ENCODE measurements at places on chromosomes 5 and 9.

DNA sequence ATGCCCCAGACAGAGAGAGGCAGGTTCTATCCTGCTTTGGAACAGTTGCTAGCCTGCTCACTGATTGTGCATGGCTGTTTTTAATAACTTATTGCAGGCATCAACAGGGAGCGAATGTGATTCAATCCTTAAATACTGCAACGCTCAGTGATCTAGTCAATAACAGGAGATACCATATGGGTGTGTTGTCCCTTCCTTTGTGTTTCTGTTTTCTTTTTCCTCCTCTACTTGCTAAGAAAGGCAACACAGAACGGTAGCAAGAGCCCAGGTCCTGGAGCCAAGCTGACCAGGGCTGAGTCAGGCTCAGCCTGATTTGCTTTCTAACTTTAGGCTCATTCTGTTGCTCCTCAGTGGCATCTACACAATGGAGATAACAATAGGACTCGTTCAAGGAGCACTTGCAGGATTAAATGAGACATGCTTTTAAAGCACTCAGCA is 98.6 kb upstream of the EQTN start:
- DNase-seq: no peak

GRCh38 chr5:178547753-178548415 is 42.3 kb downstream of the COL23A1 start:
- DNase-seq: no peak

DNA sequence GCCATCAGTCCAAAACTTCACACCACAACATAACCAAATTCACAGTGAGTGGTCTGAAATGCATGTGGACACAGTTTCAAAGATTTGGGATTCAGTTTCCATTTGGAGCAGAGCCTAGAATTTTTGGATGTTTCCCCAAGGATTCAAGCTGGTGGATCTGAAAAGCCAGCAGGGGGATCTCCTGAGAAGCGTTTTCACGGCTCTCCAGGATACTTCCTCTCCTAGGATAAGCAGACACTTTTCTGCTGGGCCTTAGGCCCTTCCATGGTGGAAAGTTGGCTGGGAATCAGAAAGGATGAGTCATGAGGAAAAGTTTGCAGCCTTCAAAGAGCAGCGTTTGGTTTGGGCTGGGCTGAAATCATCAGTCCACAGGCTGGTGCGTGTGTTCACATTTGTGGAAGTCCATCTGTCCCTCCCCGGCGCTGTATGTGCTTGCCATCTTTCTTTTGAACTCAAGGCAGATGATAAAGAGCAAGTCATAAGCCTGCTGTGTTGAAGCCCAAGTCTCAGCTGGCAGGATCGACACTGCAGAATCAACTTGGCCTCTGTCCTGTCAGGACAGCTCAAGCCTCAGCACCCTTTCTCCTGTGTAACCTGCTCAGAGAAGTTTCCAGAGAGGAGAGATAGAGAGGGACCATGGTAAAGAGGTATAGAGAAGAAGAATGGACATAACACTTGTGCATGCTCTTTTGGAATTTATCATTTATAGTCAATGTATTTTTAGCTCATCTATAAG is 152.6 kb upstream of the MSX2 start:
- DNase-seq: no peak

DNA sequence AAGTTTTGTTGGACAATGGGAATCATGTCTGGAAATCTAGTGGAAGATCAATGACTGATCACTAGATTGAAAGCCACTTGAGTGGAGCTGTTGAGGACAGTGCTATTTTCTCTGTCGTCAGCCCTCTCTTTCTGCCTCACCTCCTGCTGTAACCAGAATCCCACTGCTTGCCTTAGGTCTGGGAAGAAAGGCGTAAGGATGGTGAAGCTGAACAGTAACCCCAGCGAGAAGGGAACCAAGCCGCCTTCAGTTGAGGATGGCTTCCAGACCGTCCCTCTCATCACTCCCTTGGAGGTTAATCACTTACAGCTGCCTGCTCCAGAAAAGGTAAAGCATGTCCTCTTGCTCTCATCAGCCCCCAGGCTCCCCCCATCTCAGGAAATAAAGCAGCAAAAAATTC is 1.1 kb downstream of the NSG2 start:
- no peak for DNase-seq

GRCh38 chr9:33435821-33436277 is 11.5 kb downstream of the AQP3 start:
- DNase-seq: no peak

GRCh38 chr9:18849890-18850677 is 182.9 kb downstream of the SAXO1 start:
- no peak for DNase-seq

- DNase-seq: no peak
These were observed 172.7 kb upstream of the KLF9 start for GRCh38 chr9:70587201-70587600.

GRCh38 chr5:150285114-150285513 is 4.5 kb downstream of the CAMK2A start:
- no peak for DNase-seq

- DNase-seq: no peak
These were observed 76.7 kb downstream of the LURAP1L start for GRCh38 chr9:12851341-12852090.

GRCh38 chr5:98767581-98767980 is 5.9 kb upstream of the RGMB start:
- no peak for DNase-seq

GRCh38 chr5:9681706-9682105 is 51.6 kb upstream of the TAS2R1 start:
- DNase-seq: no peak

- DNase-seq: no peak
These were observed 2.4 kb downstream of the PRR16 start for GRCh38 chr5:120466341-120467006.

DNA sequence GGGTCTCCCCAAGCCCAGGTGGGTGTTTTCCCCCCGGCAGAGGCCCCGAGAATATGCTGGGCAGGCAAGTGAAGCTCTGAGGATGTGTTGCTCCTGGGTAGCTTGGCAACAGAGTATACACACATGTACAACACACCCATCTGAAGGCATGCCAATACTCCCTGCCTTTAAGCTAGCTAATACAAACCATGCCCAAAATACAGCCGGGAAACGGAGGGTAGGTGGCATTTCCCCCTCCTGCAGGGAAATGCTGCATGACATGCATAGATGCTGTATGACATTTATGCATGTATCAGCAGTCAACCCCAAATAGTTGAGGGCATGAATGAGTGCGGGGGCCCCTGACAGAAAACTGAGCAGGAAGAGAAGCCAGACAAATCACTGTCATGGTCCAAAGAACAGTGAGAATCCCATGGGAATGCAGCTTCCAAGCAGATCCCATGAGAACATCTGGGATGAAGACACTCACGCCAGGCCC is 614.1 kb downstream of the EBF1 start:
- no peak for DNase-seq

- no peak for DNase-seq
These were observed 231.0 kb downstream of the ARHGEF28 start for GRCh38 chr5:73856997-73857396.

DNA sequence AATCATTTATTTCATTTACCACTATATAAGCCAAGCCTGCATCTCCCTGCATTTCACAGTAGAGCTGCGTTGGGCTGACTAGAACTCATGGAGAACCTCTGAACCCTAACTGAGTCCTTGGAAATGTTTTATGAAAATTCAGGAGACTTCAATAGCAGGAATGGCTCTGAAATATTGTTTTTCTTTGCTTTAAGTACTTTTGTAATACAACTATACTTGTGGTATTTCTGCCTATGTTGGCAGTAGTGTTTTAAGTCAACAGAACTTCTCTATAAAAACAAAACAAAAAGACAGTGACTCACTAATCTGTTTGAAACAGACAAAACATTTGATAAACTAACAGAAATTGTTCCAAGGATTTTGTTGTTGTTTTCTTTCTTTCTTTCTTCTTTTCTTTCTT is 489.2 kb upstream of the MEF2C start:
- DNase-seq: no peak

GRCh38 chr9:5493679-5494511 is 16.4 kb upstream of the PDCD1LG2 start:
- DNase-seq: no peak

DNA sequence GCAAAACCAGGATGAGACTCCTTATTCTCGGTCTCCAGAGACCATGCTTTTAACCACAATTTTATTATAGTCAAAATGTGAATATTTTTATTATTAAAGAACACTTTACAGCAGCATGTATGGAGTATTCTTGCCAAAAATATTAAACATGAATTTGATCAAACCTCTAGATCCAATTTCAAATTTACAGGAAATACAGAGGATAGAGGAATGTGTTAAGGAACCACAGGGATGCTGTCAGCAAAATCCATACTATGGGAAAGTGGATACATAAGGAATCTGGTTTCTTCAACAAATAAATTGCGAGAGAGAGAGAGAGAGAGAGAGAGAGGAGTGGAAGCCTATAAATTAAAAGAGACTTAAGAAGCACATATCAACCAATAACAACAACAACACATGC is 348.2 kb upstream of the NUDT12 start:
- no peak for DNase-seq

- DNase-seq: no peak
These were observed 61.5 kb downstream of the UBE2QL1 start for GRCh38 chr5:6510132-6510531.

GRCh38 chr5:173736923-173737412 is 120.5 kb upstream of the BOD1 start:
- no peak for DNase-seq

GRCh38 chr5:96708600-96708999 is 46.4 kb downstream of the CAST start:
- DNase-seq: no peak

DNA sequence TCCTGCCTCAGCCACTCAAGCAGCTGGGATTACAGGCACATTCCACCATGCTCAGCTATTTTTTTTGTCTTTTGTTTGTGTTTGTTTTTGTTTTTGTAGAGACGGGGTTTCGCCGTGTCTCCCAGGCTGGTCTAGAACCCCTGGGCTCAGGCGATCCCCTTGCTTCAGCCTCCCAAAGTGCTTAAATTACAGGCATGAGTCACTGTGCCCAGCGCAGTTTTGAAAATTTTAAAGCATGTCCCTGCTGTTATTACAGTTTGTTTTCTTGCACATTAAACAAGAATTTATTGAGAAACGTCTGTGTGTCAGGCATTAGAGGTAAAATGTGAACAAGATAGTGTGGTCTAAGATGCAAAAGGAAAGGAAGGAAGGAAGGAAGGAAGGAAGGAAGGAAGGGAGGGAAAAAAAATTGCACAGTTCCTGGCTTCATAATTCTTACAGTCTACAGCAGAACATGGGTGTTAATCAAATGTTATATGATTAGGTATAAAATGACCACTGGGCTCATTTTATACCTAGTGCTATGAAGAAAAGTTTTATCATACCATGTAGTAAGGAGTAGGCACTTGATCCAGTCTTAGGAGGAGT is 205.4 kb downstream of the SNX18 start:
- DNase-seq: no peak
